ENCODE measurements at places on chromosomes 11 and 22. TPM values are rescaled to one million over a fixed set of nuclear protein-coding genes. Genes with fewer than 3 reads are reported as not detected.

Gene DRD2
- total RNA-seq, result 31.3 TPM

Gene F2
- 3.0 TPM for total RNA-seq

Gene FZD4
- 33.1 TPM for total RNA-seq

Gene BIRC2
- total RNA-seq, result 41.8 TPM

Gene OR5L2
- total RNA-seq, result not detected

Gene RIC3
- 2.2 TPM for total RNA-seq

Gene CATSPER1
- not detected for total RNA-seq

Gene NPTXR
- total RNA-seq, result 0.81 TPM

Gene RCOR2
- 1.5 TPM for total RNA-seq

Gene DGCR6
- 33.1 TPM for total RNA-seq

Gene SLC25A18
- total RNA-seq, result 9.3 TPM

Gene SCGB1C1
- not detected for total RNA-seq
